ENCODE measurements at places on chromosomes 4 and X.

GRCh38 chrX:123170546-123170945, 13.5 kb upstream of the GRIA3 start:
- DNase-seq, result no peak

DNA sequence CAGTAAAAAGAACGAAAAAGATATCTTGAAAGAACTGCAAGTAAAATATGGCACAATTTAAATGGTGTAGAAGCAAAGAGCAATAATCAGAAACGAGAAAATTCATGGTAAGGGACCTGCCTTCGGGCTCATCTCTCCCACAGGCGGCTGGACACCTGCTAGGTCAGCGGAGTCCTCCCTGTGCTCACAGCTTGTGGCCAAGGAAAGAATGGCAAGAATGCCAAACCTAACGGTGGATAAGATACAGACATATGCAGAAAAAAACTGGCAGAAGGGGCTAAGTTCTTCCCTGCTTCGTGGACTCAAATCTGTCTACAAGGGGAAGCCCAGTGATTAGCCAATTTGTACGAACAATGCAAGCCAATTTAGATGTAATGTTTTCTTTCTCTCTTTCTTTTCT, 152.1 kb upstream of the VCX start:
- DNase-seq, result no peak

GRCh38 chr4:141849778-141850177, 213.4 kb downstream of the IL15 start:
- DNase-seq, result no peak

DNA sequence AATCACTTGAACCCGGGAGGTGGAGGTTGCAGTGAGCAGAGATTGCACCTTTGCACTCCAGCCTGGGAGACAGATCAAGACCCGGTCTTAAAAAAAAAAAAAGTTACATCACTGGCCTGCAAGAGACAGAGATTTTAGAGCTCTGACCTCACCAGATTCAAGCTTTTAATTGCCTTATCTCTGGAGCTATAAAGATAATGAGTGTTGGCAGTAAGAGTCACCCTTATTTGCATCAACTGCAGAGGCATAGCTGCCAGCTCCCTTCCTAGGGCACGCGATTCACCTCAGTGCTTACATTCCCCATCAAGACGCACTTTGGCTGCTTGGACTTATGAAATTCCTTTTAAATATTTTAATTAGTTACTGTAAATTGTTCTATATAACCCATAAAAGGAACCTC, 12.5 kb upstream of the SPATA4 start:
- no peak for DNase-seq

DNA sequence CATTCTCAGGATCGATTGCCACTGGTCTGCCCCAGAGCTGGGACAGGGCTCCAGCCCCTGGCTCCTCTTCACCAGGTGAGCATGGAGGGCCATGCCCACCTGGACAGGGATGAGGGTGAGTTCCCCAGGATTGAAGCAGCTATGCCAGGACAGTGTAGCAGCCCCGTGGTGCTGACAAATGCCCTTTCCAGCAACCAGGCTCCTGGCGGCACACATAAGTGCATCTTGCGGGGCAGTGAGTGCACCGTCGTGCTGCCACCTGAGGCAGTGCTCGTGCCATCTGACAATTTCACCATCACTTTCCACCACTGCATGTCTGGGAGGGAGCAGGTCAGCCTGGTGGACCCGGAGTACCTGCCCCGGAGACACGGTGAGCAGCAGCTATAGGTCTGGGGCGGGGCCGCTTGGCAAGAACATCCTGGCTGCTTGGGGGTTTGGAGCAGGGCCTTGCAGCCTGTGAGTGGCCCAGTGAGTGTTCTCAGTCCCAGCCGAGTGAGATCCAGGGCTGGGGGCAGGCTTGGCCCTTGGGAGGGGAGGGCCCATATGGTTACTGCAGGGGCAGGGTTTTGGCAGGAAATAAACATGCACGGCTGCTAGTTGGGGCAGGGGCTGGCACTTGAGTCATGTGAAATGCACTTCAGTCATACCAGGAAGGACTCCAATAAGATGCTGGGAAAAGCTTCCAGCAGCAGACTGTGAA, 6.1 kb downstream of the IL9R start:
- no peak for DNase-seq
